ENCODE measurements at places on chromosomes 16 and 17.
A peak's percentile ranks its signal among the peaks of the same experiment; 100 is the strongest.

DNA sequence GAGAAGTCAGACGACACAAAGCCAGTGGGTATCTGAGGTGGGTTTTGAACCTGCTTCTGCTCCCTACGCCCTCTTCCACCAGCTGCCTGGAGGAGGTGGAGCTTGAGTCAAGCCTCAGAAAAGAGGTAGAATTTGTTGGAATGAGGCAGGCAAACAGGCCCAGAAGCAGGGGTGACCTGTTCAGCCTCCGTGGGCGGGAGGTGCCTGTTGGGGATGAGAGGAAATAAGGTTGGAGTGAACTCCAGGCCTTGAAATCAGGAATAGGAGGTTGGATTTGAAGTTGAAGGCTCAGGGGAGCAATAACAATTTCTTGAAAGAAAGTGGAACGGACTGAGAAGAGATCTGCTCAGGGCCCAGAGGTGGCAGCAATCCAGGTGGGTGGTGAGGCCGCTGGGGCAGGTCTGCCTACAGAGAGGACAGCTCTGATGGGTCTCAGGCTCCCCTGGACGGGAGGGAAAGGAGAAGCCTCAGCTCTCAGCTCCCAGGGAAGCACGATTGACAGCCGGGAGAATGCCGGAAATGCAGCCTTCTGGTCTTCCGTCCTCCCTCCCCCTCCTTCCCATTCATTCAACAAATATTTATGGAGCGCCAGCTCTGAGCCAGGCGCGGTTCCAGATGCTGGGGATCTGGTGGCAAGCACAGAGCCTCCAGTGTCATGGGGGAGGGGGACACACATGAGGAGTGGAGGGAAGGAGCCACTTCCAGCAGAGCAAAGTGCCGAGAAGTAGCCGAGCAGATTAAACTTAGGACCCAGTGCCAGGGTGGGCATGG is 61.9 kb upstream of the CIBAR2 start:
- DNase-seq: peak; percentile 63

DNA sequence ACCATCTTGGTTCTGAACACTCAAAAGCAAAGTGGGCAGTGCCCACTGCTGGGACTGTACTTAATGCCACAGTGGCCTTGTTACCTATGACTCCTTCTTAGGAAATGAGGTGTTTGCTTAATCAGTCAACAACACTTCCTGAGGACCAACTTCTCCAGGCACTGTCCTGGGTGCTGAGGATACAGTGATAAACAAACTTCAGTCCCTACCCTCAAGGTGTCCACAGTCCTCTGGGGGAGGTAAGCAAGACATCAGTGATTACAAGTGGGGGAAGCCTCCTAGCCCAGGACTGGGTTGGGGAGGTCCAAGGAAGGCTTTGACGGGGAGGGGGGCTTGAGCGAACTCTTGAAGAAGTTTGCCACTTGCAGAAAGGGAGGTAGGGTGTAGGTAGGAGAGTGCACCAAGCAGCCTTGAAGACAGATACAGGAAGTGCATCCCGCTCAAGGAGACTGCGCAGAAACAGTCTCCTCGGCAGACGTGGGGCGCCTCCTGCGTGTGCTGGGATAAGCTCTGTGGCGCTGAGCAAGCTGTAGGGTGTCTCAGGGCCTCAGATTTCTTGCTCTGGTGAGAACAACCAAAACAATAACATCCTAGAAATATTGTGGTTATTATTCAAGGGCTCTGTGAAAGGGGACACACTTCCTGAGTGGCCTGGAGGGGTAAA is 2.6 kb upstream of the ABCC3 start:
- DNase-seq: no peak

- no peak for DNase-seq
These were observed 15.9 kb upstream of the PECAM1 start for GRCh38 chr17:64406321-64407200.

DNA sequence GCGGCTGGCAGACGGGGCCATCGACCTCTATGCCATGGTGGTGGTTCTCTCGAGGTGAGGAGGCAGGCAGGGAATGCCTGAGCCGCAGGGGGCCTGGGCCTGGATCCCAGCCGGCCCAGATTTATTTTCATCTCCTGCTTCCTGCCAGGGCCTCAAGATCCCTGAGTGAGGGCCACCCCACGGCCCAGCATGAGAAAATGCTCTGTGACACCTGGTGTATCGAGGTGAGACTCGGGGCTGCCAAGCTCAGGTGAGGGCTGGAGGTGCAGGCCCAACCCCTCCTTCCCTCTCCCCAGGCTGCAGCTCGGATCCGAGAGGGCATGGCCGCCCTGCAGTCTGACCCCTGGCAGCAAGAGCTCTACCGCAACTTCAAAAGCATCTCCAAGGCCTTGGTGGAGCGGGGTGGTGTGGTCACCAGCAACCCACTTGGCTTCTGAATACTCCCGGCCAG is 4.9 kb downstream of the ACADVL start:
- DNase-seq: no peak

- no peak for DNase-seq
These were observed 12.9 kb upstream of the MTMR4 start for GRCh38 chr17:58527306-58527705.

GRCh38 chr17:17382065-17382459 is 78.9 kb downstream of the NT5M start:
- no peak for DNase-seq

GRCh38 chr17:68379692-68380677 is 77.3 kb downstream of the WIPI1 start:
- no peak for DNase-seq

DNA sequence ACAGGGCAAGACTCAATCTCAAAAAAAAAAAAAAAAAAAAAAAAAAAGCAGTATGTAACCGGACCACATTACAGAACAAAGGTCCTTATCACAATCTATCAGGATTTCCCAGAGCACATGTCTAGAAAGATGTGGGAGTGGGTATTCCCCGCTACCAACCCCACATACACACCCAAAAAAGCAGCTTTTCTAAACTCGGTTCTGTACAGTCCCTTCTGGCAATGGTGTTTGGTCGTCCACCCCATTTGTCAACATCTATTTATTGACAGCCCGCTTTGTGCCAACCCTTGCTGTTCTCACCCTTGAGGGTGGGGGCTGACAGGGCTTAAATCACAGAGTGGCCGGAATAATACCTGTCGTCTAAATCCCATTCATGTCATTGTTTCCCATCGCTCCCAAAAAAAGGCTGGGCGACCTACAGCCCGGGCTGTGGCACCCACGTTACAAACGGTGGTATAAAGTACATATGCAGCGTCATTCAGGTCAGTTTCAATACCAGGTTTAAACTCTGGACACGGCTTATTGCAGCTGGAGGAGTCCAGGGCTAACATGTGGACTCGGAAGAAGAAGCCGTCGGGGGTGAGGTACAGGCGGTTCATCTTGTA is 3.6 kb downstream of the C17orf58 start:
- no peak for DNase-seq

DNA sequence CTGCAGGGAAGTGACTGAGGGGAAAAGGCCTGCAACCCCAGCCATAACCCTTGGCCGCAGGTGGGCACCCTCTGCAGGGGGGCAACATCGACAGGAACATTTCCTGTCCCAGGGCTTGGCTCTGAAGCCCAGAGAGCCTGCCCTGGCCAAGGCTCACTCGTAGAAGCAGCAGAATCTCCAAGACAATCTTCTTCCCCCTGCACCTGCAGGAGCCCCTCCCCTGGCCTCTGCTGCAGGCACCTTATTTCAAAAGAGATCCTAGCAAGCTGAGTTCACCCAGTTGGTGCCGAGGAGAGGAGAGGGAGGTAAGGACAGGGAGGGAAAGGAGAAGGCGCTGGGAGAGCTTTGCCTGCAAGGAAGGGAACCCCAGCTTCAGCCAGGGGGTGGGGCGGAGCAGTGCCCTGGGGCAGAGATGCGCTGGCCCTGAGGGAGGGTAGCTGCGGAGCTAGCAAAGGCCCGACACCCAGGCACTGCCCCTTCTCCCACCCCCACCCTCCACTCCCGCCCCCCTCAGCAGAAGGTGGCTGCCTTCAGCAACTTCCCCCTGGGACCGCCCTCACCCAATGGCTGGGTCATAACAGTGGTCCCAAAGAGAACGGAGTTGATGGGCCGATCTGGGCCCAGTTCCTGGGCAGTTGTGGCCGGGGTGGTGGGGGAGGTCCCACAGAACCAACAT is 104.3 kb upstream of the TNRC6C start:
- no peak for DNase-seq

DNA sequence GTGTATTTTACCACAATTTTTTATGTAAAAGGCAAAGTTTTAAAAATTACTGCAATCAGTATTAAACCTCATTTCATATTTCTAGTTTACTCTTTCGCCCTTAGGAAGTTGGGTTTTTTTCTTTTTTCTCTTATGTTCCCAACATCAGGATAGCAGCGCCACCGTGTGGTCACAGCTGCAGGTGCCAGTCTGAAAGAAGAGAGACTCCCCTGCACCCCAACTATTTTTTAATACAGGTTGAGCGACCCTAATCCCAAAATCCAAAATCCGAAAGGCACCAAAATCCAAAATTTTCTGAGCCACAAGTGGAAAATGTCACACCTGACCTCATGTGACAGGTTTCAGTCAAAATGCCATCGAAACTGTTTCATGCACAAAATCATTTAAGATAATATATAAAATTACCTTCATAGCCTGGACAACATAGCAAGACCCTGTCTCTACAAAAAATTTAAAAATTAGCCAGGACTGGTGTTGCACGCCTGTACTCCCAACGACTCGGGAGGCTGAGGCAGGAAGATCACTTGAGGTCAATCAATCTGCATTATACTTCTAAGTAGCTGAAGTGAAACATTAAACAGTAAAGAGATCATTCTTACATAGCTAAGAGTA is 21.8 kb upstream of the ASGR2 start:
- DNase-seq: peak; percentile 66

- DNase-seq: peak; percentile 5
These were observed 8.3 kb downstream of the WFDC1 start for GRCh38 chr16:84303023-84303422.

- DNase-seq: no peak
These were observed 9.6 kb upstream of the WNT9B start for GRCh38 chr17:46841561-46842379.

GRCh38 chr17:12973496-12974004 is 44.3 kb downstream of the ELAC2 start:
- no peak for DNase-seq

DNA sequence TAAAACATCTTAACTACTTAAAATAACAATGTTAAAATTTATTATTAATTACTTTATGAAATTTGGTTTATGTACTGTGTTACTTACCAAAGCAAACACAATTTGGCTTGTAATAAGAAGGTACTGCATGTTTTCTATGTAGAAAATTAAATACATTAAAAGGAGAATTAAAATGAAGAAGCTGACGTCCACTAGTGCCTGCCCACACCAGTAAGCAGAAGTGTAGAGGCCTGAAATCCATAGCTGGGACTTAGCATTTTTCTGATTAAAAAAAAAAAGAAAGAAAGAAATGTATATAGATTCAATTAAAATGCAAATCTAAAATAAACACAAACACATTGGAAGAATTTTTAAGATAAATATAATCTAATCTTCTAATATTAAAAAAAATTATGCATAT is 35.8 kb upstream of the ABCA9 start:
- no peak for DNase-seq

GRCh38 chr16:84050316-84050715 is 7.7 kb upstream of the SLC38A8 start:
- no peak for DNase-seq

- DNase-seq: no peak
These were observed 2.8 kb downstream of the RAB40C start for GRCh38 chr16:592518-593306.

DNA sequence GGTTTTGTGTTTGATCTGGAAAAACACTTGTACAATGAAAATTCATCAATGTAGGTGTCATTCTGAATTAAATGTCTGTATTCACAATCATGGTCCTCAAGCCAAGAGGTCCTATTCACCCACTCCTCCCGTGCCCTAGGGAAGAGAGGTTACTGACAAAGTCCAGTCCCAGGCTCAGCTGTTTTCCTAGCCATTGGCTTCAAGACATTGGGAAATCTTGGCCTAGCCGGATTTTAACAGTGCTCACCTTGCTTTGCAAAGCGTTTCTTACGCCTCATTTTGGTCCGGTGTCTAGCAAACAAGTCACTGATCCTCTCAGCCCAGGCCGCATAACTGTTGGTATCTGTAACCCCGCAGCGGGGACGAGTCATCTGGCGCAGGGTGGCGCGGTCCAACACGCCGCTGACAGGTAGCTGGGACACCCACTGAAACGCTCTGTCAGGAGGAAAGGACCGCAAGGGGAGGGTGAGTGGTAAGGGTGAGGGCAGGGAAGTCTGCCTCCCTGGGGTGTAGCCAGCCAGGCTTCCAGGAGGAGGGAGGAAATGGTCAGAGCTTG is 16.7 kb downstream of the MMP28 start:
- DNase-seq: no peak

- no peak for DNase-seq
These were observed 22.3 kb upstream of the SMPD3 start for GRCh38 chr16:68470461-68471150.

GRCh38 chr16:68563631-68564381 is 24.7 kb downstream of the ZFP90 start:
- peak; percentile 1 for DNase-seq

DNA sequence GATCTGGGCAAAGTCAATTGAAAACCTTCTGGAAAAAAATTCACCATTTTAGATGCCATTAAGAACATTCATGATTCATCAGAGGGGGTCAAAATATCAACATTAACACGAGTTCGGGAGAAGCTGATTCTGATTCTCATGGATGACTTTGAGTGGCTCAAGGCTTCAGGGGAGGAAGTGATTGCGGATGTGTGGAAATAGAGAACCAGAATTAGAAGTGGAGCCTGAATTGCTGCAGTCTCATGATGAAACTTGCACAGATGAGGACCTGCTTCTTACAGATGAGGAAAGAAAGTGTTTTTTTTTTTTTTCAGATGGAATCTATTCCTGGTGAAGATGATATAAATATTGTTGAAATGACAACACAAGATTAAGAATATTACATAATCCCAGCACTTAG is 12.9 kb downstream of the ITGAX start:
- no peak for DNase-seq

DNA sequence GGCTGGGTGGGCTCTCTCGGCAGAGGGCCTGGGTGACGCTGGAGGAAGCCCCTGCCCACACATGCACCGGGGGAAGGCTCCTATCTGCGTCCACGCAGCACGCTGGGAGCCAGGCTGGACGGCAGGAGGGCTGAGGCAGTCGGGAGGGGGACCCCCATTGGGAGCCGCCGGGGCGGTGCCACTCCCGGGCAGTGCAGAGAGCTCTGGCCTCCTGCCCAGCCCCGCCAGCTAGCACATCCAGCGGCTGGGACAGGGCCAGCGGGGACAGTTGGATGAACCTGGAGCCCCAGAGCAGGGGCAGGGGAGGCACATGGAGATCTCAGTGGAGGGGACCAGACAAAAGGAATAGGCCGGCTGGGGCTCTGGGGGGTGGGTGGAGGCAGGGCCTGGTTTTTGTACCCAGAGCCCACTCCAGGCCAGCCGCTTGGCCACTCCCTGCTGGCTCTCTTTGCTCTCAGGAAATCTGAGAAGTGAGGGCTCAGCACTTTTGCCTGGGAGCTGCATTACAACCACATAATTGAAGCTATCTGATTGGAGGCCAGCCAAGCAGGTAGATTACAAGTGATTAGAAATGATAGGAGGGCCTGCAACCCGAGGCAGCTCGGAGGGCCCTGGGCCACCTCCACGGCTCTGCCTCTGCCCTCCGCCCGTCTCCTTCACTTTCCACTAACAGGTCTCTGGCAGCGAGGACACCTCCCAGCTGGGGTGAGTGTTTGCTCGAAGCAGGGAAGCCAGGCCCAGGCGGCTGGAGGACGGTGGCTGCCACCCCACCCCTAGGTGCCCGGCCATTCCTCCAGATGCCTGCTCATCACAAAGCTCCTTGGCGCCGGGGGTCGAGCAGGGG is 40.1 kb downstream of the ENGASE start:
- no peak for DNase-seq

- no peak for DNase-seq
These were observed 7.3 kb upstream of the LHX1 start for GRCh38 chr17:36929851-36930582.

Data from astrocyte of the spinal cord (primary cell).